ENCODE measurements at places on chromosomes 6 and 20.

DNA sequence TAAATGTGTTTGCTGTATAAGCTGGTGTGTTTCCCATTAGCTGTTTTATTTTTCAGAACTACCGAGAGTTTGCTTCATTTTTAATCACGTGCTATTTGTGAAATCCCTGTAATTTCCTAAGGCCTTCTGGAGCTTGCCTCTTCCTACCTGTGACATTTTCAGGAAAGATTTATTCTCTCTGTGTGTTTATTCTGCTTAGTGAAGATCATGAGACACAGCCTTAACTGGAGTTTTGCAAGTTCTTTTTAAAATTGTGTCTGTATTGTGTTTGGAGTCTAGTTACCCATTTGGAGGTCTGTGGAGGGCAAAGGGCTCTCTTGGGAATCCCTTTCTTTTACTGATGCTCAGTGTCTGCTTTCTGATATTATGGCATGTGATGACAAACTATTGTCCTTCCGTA, 359.1 kb upstream of the FLRT3 start:
- no peak for DNase-seq

GRCh38 chr6:62298745-62299392, 12.8 kb upstream of the KHDRBS2 start:
- DNase-seq: no peak

DNA sequence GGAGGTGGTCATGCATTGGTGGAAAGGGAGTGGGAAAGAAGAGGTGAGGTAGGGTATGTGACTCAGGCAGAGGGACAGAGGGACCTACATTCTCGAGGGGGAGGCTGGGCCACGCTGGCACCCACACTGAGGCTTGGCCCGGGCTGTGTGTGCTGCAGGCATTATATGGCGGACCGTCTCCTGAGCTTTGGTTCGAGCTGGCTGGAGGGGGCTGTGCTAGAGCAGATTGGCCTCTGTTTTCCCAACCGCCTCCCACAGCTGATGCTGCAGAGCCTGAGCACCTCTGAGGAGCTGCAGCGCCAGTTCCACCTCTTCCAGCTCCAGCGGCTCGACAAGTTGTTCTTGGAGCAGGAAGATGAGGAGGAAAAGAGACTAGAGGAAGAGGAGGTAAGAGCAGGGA, 23.4 kb downstream of the DNPH1 start:
- no peak for DNase-seq

DNA sequence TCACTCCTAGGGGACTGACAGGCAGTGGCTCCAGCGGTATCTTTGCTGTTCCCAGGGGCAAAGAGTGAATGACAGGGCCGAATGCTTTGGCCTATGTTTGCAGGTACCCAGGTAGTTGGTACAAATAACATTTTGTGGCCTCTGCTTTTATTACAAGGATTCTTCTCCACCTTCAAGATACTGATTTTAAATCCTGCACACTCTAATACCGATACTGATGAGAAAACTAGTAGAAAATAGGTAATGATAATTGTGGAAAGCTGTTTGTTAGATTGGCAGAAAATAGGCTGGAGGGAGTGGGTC, 772 bp downstream of the HINT3 start:
- no peak for DNase-seq

DNA sequence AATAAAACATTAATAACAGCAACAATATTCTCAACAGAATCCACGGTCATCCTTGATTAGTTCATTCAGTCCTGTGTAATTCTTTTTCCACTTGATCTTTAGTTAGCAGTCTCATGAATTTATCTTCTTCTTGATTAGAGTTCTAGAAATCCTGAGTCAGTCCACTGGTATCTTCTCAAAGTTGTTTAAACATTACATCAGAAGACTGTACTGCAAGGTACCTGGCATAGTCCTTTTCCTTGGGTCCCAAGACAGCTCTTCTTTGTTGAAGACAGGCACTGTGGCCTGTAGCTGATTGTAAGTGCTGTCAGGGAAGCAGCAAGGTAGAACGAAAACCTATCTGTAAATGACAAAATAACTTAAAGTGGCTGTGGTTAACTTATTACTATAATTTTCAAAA, 11.8 kb downstream of the MAP3K4 start:
- no peak for DNase-seq

DNA sequence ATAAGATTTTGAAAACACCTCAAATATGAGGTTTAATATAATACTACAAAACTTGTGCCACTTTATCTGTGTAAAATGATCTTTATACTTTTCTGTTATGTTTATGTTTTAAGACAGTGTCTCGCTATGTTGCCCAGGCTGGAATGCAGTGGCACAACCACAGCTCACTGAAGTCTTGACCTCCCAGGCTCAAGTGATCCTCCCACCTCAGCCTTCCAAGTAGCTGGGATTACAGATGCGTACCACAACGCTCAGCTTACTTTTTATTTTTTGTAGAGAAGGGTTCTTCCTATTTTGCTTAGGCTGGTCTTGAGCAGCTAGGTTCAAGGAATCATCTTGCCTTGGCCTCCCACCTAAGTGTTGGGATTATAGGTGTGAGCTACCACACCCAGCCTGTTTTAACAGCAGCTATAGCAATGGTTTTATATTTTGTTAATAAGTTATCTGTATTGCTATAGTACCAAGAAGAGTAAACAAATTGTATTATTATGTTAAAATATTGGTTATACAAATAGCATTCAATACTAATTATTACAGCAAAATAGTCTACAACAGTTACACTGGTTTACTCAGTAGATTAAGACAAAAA, 8.2 kb downstream of the TAB2 start:
- no peak for DNase-seq

- no peak for DNase-seq
Measured at GRCh38 chr6:107033126-107033525, 5.1 kb downstream of the MTRES1 start.

DNA sequence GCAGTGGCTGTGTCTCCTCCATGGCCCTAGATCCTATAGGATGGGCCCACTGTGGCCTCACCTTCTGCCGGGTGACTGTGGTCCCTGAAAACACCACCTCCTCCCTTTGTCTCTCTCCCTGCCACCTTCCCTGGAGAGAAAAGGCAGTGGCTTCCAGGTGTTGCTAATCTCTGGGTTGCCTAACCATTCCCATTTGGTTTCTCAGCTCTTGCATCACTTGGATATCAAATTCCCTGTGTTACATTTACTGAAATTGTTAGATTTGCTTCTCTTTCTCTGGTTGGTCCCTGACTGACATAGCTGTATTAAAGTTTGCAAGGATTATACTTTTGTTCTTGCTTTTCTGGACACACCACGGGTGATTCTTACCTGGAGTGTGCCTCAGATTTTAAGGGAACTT, 9.3 kb upstream of the ZFP64 start:
- DNase-seq: no peak

- DNase-seq: no peak
Measured at GRCh38 chr6:106090001-106090400, 3.9 kb downstream of the PRDM1 start.

GRCh38 chr20:61436667-61437279, 184.7 kb downstream of the CDH4 start:
- peak; percentile 23 for DNase-seq
